NCI-H460 (cell line): ENCODE measurements at places on chromosomes 12 and 14. TPM values are rescaled to one million over a fixed set of nuclear protein-coding genes. Genes with fewer than 3 reads are reported as not detected.

Gene INSM2
- not detected in 2 replicates for total RNA-seq

Gene TAMALIN
- 0.32 TPM in 1 of 2 replicates, not detected in the other for total RNA-seq

Gene ACOT6
- total RNA-seq = not detected in 2 replicates

Gene PSME2
- 204 and 205 TPM in 2 replicates for total RNA-seq

Gene CRIP2
- total RNA-seq = 13.6 and 18.7 TPM in 2 replicates

Gene SOAT2
- total RNA-seq = not detected in 2 replicates

Gene DNAAF2
- 15.9 and 16.2 TPM in 2 replicates for total RNA-seq

Gene MMP17
- total RNA-seq = 32.6 and 38.8 TPM in 2 replicates

Gene CCNB1IP1
- total RNA-seq = 258 and 275 TPM in 2 replicates

Gene EMP1
- 9.6 and 11.1 TPM in 2 replicates for total RNA-seq

DNA sequence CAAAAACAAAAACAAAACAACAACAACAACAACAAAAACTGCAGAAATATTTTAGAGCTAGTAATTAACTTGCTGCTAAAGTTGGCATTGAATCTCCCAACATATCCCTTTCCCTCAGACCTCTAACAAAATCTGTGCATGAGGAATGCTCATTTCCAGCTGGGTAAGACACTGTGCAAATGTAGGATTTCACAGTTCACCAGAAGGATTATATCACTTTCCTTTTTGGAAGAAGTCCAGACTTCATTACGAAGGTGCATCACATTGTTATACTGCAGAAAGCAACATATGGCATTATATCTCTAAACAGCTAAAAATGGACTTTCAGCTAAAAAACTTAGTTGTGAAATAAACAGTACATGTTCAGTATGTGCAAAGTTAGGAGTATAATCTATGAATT, 341.8 kb downstream of the FSCB start:
- no peak for DNase-seq

GRCh38 chr12:105060715-105061378, 23.4 kb downstream of the ALDH1L2 start:
- DNase-seq = no peak

GRCh38 chr14:64979336-64980074, 7.2 kb upstream of the FNTB start:
- no peak for DNase-seq

GRCh38 chr12:47725893-47726292, 603 bp upstream of the ENDOU start:
- DNase-seq = no peak

DNA sequence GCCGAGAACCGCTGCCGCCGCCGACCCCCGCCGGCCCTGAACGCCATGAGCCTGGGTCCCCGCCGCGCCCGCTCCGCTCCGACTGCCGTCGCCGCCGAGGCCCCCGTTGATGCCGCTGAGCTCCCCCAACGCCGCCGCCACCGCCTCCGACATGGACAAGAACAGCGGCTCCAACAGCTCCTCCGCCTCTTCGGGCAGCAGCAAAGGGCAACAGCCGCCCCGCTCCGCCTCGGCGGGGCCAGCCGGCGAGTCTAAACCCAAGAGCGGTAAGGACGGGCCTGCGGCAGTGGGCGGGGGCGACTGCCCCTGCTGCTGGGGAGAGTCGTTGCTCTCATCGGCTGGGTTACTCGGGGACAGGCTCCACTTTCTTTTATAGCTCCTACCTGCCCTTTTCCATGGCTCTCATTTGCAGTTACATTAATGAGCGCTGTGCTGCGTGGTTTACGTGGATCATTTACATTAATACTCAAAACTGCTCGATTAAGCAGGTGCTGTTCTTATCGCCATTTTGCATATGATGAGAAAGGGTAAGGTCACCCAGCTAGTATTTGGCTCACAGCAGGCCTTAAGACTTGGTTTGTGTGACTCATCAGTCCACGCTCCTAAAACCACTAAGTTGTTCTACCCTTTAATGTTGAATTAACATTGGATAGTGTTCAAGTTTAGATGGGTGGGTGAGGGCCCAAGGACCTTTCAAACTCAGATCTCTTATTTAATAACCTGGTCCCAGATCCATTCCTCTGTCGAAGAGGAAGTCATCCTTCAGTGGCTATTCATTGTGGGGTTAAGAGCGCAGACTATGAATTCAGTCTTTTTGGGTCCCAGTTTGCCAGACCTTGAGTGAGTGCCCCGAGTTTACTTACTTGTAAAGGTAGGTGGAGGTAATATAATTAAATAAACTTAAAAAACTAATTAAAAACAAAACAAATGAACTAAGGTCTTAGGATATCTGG, 823 bp downstream of the RNF10 start:
- peak; percentile 26 for DNase-seq

- DNase-seq = no peak
Observed at GRCh38 chr12:41189395-41190251, 1.5 kb downstream of the PDZRN4 start.

DNA sequence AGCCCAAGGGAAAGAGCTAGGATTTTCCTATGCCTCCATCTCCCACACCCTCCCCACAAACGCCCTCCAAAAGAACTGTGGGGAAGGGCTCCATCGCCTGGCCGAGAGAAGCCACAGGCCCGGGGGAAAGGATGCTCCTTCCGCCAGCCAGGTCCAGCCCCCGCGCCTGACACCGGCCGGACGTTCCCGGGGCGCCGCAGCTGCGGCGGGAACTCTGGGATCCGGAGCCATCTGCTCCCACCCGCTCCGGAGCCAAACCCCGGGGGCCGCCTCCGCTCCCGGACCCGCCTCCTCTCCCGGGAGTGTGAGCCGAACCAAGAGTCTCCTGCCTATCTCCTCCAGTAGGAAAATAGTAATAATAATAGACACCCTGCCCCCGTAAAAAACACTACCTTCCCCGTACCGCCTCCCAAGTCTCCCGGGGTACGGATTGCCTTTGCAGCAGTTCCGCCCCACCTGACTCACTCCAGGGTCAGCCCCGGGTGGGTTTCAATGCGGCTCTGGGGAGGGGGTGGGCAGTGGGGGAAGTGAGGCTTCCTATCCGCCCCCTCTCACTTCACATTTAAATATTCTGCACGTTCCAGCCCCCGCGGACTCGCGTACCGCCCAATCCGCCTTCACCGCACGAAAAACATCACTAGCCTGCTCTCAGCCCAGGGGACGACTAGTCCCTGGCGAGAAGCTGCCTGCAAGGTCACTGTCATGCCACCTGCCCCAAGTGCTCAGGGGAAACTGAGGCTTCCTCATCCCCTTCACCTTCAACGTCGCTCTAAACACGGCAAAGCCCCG, 2.4 kb downstream of the AGAP2 start:
- DNase-seq = peak; percentile 48

GRCh38 chr14:45140661-45141187, 5.0 kb downstream of the FANCM start:
- DNase-seq = no peak

DNA sequence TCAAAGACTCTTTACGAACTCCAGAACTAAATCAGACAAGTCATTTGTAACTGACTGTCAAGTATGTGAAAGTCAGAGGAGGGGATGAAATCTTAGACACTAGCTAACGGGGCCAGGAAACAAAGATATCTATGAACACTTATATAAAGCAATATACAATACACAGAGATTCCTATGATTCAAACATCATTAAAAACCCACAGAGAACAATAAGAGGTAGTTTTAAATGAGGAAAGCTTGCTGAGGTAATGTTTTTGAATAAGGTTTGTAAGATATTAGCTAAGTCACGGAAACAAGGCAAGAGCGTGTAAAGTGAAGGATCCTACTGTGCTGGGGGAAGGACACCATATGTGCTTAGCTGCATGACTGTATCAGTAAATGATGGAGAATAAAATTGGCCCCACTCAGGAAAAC, 36.7 kb downstream of the SAV1 start:
- no peak for DNase-seq
